ENCODE measurements at places on chromosomes 2 and 18.

DNA sequence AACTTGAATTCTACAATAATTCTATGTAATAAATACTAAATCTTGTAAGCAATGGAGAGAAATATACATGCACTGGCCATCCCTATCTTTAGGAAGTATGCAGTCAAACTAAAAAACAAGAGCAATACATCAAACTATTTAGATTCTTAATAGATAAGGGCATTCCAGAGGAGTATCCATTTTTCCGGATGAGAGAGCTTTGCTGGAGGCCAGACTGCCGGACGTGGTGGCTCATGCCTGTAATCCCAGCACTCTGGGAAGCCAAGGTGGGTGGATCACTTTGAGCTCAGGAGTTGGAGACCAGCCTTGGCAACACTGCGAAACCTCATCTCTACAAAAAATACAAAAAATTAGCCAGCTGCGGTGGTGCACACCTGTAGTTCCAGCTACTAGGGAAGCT is 60.8 kb downstream of the KIF5C start:
- no peak for DNase-seq

- DNase-seq, result no peak
Measured at GRCh38 chr18:395456-396250, 104.8 kb downstream of the COLEC12 start.

GRCh38 chr2:159131914-159132281 is 154.6 kb downstream of the WDSUB1 start:
- no peak for DNase-seq

DNA sequence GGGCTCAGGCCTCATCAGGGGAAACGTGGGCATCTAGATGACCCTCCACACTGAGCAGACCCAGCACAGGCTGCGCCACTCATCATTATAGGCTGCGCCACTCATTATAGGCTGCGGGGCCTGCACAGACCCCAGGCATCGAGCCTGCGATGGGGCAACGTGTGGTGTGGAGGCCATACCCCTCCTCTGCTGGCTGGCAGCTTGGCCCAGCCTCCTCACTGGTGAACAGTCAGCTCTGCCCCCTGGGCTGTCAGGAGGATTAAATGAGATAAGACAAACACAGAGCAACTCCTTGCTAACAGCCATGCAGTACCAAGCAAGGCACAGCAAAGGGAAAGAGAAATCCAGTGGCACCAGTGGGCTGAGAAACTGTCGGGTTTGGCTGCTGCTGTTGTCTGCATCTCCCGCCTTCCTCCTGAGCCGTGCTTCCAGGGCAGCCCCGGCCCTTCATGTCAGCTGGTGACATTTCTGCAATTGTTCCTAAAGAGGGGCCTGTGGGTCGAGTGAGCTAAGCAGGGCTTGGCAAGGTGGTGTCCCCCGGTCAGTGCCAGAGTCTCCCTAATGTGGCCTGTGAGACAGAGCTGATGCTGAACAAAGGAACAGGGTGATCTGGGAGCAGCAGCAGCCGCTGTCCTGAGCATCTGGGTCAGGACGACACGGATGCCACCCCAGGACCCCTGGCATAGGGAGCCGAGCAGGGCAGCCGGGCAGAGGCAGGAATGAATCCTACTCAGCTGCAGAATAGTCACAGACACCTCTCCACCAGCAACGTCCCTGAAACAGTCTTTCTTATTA is 48.7 kb downstream of the RRM2 start:
- no peak for DNase-seq

- DNase-seq, result no peak
Measured at GRCh38 chr2:43078781-43079755, 147.3 kb downstream of the ZFP36L2 start.

DNA sequence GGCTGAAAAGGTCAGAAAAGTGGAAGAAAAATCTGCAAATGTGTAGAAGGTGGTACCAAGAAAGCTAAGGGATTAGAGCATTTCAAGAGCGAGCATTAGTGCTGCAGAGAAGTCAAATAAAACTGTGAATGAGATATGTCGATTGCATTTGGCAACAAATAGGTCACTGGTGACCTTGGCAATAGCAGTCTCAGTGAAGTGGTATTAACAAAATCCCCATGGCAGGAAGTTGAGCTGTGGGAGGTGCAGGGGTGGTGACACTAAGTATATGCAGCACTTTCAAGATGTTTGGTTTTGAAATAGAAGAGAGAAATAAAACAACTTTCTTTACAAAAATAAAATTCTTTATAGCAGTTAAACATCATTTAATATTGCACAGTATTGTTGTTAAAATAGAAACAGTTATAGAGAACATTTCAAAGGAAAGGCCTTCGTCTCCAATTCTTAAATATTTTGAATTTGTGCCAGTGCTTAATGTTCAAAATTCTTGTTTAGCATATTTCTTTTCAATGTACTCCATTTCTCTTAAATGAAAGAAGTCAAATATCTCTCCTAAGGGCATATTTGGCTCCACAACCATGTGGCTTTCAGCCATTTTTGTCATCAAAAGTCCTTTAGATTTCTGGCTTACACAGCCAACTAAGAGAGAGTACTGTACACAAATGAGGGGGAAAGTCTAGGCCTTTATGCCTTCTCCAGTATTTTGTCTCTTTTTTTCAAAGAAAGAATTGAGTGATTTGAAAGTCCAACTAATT is 443.0 kb upstream of the MMADHC start:
- no peak for DNase-seq

- no peak for DNase-seq
Measured at GRCh38 chr2:234446404-234447076, 50.3 kb downstream of the ARL4C start.

Measured in NCI-H187 treated with DMSO at 0.1 percent for 48 hours (cell line).